DMS53 (cell line): ENCODE measurements at places on chromosomes 1 and 21.

- DNase-seq: no peak
Observed at GRCh38 chr1:199157494-199157893, 518.7 kb downstream of the PTPRC start.

DNA sequence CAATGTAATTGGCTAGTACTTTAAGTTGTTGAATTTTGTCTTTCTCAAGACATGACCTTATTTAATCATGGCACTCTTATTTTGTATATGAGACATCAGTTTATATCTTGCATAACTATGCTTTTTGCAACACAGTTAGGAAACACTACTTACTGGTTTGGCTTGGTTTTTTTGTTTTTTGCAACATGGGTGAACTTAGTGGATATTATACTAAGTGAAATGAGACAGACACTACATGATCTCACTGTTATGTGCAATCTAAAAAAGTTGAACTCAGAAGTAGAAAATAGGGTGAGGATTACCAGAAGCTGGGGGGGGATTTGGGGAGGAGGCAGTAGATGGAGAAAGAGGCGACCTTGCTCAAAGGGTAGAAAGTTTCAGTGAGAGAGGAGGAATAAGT is 132.1 kb downstream of the PLA2G4A start:
- DNase-seq: no peak

GRCh38 chr1:209601809-209602657 is 18.5 kb downstream of the CAMK1G start:
- peak; percentile 74 for DNase-seq

GRCh38 chr1:119367432-119368124 is 1.0 kb upstream of the HAO2 start:
- DNase-seq: peak; percentile 40

GRCh38 chr1:197465528-197466327 is 197.7 kb downstream of the CRB1 start:
- no peak for DNase-seq

DNA sequence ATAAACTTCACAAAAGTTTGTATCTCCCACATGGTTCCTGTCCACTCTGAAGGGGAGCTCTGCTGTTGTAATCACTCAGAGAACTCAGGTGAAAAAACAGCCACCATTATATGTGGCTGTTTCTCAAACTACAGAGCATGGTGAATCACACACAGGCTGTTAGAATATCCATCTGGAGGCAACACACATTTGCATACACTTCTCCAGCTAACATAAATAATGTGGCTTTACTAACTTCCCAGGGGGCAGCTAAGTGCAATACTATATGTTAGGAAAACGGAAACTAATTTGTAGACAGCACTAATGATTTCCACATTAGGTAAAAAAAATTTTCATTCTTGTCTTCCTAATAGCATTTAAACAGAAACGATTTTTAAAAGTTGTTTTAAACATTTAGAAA is 49.3 kb downstream of the PTGFR start:
- no peak for DNase-seq

GRCh38 chr21:36165356-36165755 is 8.7 kb downstream of the DOP1B start:
- no peak for DNase-seq

DNA sequence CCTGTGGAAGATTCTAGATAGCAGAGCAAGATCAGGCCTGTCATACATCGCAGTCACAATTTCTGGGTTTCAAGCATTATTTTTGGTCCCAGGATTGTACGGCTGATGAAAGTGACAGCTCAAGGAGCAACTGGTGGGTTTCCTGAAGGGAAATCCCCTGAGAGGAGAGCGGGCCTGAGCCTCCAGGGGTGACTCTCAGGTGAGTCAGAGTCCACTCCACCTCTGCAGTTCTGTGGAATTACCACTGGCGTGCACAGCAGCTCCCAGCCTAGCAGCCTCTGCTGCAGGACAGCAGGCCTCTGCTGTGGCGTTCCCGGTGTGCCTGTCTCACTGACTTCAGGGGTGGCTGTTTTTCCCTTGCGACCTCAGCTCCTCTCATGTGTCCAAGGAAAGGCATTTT is 24.4 kb downstream of the SLC66A1 start:
- DNase-seq: peak; percentile 55

DNA sequence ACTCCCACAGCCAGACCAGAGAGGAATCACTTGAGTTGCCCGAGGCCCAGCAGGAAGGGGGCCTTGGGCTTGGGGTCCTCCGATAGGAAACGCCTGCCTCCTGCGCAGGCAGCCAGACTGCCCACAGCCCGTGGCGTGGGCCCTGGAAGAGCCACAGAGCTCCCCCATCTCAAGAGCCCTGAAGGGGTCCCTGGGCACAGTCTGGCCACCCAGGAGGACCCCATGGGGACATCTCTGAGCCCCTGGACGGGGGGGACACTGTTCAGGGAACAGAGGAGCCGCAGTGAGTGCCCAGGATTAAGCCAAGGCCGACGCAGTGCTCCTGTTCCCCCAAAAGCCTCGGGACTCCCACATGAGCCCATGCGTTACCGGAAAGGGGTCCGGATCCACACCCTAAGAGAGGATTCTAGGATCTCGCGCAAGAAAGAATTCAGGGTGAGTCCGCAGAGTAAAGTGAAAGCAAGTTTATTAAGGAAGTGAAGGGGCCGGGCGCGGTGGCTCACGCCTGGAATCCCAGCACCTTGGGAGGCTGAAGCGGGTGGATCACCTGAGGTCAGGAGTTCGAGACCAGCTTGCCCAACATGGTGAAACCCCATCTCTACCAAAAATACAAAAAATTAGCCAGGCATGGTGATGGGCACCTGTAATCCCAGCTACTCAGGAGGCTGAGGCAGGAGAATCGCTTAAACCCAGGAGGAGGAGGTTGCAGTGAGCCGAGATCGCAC is 38.1 kb upstream of the LBR start:
- DNase-seq: no peak

DNA sequence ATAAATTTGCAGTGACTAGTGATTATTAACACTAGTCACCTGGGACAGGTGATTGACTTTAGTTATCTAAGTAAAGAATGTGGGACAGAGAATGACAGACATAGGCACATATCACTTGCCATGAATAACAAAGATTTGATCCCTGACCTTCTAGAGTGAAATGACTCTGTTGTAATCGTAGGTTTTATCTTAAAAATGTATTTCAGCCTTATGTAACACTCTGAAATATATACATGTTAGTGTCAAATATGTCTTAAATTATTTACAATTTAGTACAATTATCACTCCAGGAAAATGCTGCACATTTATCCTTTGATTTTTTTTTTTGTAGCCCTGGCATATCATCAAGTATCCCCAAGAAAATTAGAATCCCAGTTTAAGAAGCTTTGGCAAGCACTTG is 186.4 kb upstream of the PTGFR start:
- no peak for DNase-seq

DNA sequence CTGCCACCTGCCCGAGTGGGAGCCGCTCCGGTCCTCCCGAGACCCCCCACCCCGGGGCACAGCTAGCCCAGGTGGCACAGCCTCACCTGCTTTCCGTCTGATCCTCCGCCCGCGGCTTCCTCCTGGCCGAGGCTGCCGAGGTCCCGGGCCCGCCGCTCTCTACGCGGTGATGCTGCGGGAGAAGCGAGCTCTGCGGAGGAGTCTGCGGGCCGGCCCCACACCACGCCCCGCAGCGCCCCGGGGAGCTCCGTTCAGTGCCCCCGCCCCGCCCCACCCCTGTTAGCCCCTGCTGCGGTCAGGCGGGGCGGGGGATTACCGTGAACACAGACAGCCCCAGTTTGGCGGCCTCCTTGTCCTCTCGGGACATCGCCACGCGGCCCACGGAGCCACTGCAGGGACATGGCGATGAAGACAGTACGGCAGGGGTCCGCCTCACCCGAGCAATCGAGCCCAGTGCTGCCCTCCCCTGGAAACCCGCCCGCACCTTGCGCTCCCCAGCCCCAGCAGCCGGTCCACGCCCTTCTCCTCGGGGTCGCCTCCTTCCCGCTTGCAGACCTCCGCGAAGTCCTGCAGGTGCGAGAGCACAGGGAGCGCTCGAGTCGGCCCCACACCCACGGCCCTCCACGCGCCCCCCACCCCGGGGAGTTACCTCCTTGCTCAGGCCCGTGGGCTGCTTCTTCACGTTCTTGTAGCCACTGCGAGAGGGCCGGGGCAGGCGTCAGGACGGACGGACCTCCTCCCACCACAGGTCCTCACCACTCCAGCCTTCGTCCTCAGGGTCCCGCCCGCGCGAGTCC is 933 bp downstream of the C1orf35 start:
- peak; percentile 81 for DNase-seq

DNA sequence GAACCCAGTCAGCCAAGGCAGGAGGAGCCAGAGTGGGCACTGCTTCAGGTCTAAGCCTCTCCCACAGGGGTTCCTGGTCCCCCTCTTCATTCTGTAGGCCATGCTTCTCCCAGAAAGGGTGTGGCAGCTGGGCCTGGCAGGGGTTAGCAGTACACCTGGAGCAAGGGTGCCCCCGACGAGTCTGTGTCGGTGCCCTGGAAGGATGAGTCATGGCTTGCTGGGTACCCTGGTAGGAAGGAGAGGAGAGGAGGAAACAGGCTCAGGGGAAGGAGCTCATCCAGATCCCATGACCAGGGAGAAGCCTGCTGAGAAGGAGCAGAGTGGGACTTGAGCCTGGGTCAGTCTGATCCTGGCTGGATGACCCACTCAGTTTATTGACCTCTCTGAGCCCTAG is 10.3 kb downstream of the KDF1 start:
- DNase-seq: peak; percentile 34

DNA sequence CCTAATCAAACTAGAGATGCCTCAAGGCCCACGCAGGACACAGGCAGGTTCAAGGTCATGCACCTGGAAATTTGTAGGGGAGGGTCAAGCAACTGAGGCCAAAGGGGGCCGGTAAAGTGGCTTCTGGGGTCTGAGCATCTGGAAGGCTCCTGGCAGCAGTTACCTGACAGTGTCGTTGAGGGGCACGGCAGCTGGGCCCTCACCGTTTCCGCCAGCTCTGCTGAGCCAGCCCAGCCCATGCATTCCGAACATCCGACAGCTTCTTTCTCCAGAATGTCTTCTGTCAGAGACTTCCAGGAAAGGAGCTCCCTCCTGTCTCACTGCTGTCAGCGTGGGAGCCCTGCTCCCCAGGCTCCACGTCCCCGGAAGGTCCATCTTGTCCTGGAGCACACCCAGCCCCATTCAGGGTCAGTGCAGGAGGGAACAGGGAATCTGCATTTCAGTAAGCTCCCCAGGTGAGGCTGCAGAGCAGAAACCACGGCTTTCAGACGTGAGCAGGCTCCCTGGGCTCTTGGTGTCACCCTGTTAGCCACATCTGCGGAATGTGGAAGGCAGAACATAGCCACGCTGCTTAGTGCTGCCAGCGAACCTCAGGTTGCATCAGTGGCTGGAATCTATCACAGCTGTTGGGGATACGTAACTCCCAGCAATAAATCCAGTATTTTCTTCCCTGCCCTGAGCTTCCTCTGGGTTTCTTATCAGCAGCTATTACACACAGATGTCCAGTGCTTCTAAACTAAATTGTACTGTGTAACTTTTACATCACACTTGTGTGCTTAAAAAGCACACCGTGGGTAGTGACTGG is 36.3 kb upstream of the FAM3B start:
- DNase-seq: no peak

- DNase-seq: no peak
Observed at GRCh38 chr21:21182401-21183010, 184.3 kb downstream of the NCAM2 start.

GRCh38 chr1:45787905-45788304 is 15.5 kb upstream of the MAST2 start:
- DNase-seq: no peak

DNA sequence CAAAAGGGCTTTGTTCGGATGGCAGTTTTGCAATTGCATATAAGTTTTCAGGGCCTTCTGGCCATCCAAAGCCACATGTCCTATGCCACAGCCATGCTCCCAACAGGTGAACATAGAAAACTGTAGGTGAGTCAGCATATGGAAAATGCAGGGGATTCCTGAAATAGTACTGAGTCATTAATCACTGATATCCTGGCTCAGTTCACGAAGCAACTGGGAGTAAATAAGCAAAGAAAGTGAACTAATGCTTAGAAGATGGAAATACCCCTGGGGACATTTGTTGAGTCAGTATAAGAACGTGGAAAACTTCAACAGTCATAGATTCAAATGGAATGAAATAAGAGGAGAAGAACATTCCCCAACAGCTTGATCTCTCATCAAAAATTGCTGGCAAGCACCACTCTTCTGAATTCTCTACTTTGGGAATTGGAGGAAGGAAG is 148.9 kb upstream of the RUNX1 start:
- peak; percentile 4 for DNase-seq

- no peak for DNase-seq
Observed at GRCh38 chr1:116537040-116537831, 33.6 kb downstream of the CD58 start.

DNA sequence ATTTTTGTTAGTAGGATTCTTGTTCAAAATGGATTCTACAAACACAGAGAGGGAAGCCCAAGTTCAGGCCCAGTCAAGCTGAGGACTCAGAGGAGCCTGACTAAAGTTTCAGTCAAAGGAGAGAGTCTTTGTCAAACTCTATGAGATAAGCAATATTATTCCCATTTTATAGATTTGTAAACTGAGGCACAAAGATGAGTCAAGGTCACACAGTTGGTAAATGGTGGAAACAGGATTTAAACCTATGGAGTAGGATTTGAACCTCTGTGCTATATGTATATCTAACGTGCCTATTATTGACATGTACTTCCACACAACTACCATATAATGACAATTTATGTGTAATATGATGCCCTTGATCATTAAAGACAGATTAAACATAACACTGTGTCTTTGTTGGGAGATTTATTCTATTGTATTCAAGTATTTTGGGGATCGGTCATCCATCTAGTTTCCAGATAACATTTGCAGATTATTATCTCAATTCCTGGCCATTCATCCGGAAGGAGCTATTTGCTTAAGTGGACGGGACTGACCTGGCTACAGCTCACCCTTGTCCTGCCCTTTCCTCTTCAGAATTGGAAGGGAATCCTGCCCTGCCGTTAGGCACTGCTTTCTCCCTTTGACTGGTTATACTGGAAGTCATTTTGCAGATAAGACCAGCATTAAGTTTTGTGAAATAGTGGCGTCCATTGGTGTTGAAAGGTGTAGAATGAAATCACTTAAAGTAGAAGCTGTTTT is 86.1 kb upstream of the LMO4 start:
- peak; percentile 9 for DNase-seq

DNA sequence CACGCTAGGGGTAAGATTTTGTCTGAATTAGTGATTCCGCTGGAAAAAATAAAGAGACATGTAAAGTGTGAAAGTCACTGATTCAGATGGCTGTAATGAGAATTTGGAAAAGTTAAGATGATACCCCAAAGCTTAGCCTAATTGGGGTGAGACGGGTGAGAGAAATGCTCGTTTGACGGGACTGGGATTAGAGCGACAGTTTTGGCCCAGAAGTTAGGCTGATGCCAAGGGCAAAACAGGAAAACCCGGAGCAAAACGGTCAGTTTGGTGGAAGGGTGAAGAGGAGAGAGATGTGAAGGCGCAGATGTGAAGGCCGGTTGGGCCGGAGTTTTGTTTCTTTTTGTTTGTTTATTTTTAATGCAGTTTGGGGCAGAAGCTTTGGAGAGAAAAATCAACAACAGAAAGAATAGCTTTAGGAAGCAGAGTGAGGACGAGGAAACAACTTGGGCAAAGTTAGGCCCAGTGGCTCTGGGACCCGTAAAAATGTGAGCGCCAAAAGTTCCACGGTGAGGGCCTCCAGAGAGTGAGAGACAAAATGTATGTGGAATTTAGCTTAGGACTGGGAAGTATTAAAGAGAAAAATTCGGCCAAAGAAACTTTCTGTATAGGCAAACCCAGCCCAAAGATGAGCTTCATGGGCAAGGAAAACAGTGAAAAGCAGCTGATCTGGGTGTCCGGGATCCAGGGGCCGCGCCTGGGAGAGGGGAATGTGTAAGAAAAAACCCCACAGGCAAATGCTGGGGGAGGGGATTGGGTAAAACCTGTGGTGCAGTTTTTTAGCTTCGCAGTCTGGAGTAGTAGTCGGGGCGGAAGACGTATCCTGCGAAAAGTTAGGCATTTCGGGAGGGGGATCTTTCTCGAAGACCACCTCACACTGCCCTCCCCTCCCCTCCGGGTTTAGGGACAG is 1.2 kb downstream of the DMRTA2 start:
- DNase-seq: peak; percentile 45
